ENCODE measurements at places on chromosomes 5 and 9.

DNA sequence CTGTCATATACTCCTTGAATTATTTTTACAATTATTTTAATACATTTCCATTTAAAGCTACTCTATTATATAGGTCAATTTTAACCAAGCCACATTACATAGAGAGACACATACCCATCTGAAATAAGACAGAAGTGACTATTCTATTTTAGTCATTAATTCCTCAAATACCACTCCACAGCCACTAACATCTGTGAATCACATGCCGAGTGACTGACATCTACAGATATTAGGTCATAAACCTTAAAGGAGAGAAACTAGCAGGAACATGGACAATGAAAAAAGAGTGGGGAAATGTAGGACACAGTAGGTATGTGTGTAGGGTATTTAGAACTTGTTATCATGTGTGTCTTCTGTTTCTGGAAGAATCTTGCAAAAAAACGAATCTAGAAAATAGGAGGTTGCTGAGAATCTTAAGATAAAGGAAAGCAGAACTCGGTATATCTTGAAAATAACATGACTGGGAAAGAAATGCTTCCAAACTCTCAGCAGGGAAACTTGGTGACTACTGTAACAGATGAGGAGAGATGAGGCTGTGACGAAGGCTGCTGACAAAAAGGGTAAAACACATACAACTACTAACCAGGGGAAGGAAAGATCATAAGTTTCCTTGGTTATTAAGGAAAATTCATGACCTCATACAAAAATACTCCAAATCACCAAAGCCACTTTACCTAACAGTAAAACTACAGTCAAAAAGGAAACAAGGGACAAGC, 84.6 kb downstream of the PLPP1 start:
- no peak for DNase-seq

DNA sequence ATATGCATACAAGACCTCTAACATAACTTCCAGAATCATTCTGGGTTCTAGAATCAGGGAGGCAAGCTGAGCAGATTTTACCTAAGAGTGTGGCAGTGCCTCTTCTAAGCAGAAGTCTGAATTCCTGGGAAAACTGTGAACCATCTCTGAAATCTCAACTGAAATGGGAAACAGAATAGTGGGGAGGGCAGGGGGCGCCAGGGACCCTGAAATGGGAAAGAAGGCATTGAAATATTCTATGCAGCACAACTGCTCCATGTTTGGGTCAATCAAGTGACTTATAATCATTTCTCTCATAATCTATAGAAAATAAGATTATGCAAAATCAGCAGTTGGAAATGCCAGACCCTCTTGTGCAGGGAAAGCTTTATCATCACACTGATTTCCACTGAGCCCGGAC, 156.1 kb downstream of the EBF1 start:
- no peak for DNase-seq

GRCh38 chr5:96975656-96976055, 39.8 kb downstream of the LNPEP start:
- no peak for DNase-seq

DNA sequence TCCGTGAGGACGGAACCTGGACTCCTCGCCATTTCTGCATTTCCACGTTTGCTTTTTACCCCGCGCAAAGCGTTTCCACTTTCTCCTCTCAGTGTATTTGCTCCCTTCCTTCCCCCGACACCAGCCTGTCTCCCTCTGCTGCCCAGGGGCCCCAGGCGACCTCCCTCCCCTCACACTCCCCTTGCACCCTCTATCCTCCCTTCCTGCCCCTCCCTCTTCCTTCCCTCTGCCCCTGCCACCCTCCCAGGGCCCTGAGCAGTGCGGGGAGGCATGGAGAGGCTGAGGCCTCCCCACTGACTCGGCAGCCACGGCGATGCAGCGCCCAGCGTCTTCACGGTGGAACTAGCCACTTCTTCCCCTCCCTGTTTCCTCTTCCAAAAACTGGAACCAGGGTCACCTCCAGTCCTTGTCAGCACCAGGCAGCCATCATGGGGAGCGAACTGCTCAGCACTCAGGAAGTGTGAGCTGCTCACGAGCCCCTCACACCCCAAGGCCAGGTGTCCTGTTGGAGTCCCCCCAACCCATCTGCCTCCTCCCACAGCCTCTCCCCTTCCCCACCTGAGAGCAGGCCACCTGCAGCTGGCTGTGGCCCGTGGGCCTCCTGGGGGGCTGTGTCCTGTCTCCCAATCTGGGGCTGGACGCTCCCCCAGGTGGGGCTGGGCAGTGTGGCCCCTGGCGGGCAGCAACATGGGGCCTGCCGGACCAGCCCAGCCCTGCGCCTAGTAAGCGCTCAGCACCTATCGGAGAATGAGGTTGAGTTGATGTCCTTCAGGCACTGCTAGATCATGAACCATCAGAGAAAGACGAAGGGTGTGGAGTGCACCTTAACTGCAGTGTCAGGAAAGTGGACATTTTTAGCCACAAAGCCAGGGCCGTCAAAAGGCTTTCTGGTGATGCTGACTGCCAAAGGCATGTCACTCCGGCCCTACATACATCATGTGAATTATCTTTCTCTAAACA, 17.5 kb downstream of the UBE2QL1 start:
- no peak for DNase-seq

GRCh38 chr5:176491101-176491502, 42.9 kb downstream of the FAF2 start:
- no peak for DNase-seq

GRCh38 chr9:3977614-3978112, 322.2 kb downstream of the GLIS3 start:
- DNase-seq, result no peak

- no peak for DNase-seq
Observed at GRCh38 chr9:125932012-125932411, 184.8 kb downstream of the PBX3 start.

- DNase-seq, result peak; percentile 15
Observed at GRCh38 chr5:32283539-32284377, 29.0 kb downstream of the MTMR12 start.

DNA sequence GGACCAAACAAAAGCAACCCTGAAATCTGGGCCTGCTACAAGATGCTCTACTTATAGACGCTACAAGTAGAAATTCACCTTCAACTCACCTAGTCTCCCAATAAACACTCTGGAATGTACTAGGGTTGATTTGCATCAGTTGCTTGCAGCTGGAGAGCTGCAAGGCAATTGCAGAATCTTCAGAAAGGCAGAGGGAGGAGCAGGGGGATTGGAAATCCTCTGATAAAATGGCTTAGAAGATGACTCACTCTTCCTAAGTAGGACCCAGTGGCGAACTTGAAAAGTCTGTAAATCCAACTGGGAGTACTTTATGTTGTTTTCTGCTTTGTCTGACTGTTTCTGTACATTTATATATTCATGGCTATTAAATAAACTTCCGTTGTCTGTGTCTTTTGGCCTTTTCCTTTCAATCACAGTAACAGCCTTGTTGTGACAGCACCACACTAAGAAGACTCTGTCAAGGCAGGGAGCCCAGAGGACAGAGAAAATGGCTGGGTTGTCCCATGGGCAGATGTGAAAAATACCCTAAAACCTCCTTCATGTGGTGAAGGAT, 14.7 kb upstream of the MLLT3 start:
- no peak for DNase-seq

GRCh38 chr5:33755231-33755630, 136.6 kb downstream of the ADAMTS12 start:
- DNase-seq, result no peak

GRCh38 chr5:138110266-138110963, 26.6 kb downstream of the WNT8A start:
- no peak for DNase-seq

DNA sequence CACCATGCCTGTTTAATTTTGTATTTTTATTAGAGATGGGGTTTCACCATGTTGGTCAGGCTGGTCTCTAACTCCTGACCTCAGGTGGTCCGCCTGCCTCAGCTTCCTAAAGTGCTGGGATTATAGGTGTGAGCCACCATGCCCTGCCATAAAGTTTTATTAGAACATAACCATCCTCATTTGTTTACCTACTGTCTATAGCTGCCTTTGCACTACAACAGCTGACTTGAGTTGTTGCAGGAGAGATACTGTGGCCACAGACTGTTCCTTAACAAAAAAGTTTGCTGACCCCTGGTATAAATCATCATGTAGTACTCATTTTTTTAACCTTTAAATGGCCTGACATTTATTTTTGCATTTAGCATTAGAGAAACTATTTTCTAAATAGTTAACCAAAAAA, 31.7 kb downstream of the SNX30 start:
- DNase-seq, result no peak

GRCh38 chr9:76605321-76605900, 146.4 kb downstream of the GCNT1 start:
- DNase-seq, result no peak

GRCh38 chr5:8213701-8214240, 344.8 kb downstream of the MTRR start:
- no peak for DNase-seq

DNA sequence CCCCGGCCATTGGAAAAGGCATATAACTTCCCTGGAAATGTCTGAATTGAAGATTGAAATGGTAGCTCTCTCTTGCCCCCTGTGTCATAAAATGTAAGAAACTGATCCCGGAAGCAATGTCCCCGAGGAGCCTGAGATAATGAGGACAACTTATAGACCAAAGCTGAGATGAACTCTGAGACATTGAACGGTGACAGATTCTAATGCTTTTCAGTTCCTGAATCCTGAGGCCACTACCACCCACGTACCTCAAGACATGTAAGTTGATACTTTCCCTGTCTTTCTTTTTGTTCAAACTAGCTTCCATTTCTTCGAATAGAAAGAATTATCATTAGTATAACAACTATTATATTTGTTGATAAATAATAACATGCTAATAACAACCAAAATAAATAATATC, 51.0 kb downstream of the KIF4B start:
- no peak for DNase-seq

GRCh38 chr9:137304383-137305059, 2.5 kb upstream of the NRARP start:
- no peak for DNase-seq

DNA sequence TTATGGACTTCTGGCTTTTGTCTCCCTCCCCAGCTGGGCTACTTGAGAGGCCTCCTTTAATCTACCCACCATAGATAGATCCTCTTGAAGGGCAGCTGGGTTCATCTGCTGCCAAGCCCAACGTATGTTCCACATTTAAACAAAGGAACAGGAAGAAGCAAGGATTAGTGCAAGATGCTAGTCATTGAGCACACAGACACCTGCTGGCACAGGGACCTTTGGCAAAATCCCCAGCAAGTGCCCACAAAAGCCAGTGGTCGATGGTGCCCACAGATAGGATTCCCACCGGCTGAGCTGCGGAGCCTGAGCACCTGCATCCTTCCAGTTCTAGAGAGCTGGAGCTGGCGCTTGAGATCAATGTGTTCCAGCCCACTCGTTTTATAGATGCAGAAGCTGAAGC, 57.7 kb upstream of the SHB start:
- no peak for DNase-seq

DNA sequence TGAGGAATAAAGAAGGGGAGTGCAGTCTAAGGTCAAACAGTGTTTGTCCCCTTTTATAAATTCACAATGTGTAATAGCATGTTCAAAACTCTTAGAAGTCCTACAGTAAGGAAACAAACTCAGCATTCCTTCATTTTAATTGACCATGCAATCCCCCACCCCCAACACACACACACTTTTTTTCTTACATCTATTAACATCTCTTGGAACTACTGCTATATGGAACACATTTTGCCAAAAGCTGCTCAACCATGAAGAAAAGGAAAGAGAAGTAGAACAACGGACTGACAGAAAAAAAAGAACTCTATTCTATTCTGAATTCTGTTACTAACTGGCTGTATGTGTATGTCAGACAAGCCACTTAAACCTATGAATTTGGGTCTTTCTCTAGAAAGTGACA, 2.8 kb upstream of the CTNNAL1 start:
- no peak for DNase-seq

Data from stimulated activated CD8-positive, alpha-beta memory T cell treated with anti-CD3 and anti-CD28 coated beads, Interleukin-7, amount 100 ng/mL, for 48 hours (primary cell).